ENCODE measurements at places on chromosomes 5 and 9.

GRCh38 chr5:98936948-98937715 lies 8.3 kb upstream of the CHD1 start:
- DNase-seq, result no peak

GRCh38 chr5:68421485-68422220 lies 206.1 kb downstream of the PIK3R1 start:
- DNase-seq, result no peak

DNA sequence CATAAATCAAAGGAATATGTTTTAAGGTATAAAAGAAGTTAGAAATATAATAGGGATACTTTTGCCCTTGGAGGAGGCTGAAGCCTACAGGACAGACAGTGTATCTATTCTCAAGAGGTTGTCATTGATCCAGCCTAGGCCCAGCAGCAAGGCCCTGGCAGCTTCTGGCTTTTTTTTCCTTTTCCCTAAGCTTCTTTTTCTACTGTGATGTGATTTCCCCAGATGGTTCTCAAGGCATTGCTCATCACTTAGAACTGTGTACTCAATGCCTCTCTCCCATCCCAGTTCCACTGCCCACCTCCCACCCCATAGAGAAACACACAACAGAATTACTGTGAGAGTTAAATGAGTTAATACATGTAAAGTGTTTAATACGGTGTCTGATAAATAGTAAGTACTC lies 88.6 kb downstream of the SLC44A1 start:
- no peak for DNase-seq

DNA sequence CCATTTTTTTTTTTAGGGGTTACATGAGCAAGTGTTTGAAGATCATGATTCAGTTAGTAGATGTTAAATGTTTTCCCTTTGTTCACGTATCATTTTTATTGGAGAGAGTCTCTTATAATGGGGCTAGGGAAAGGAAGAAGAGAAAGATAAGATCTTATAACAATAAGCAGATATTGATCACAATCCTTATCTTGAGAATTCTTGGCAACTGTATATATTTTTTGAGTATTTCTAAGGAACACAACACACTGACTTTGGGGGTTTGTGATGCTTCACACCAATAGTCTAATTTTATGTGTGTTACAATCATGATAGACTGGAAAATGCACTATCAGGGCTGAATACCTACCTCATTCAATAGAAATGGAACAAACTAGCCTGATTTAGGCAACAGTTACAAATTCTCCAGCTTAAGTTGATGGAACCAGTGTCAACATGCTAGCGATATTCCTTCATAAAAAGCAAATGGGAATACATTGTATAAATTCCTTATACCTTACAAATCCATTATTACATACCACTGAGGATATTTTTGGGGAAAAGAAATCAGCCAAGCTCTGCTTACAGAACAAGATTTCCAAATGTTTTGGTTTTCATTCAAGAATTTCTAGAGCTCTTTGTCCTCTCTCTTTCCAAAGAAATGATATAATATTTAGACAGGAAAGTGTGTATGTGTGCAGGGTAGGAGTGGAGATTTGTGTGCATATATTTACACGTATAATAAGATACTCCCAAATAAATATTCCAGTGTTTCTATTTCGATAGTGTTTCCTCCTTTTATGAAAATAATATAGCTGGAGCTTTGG lies 41.5 kb downstream of the SVEP1 start:
- no peak for DNase-seq

GRCh38 chr9:655875-656274 lies 185.6 kb upstream of the DMRT1 start:
- no peak for DNase-seq

DNA sequence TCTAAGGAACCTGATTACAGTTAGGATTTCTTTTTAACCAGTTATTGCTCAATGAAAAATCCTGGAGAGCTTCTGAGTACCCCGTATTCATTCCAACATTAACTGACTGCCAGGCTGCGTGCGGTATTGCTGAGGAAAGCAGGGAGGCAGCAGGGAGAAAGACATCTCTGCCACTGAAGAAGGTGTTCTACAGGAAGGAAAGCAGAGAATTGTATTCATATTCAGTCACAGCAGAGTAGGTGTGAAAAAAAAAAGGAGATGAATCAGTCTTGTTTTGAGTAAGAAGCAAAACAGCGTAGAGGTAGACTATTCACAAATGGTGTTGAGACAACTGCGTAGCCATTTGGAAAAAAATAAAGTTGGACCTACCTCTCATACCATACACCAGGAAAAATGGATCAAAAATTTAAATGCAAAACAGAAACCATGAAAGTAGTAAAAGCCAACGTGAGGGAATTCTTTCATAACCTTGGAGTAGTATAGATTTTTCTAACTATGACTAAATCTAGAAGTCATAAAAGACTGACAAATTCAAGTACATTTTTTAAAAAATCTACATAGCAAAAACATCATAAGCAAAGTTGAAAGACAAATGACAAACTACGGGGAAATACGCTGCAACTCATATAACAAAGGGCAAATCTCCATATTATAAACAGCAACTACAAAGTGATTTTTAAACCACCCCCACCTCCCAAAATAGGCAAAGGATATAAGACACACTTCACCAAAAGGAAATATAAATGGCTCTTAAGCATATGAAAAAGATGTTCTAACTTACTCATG lies 9.9 kb upstream of the NR4A3 start:
- no peak for DNase-seq

Data from inflammatory macrophage (primary cell).